GM23338 (cell line): ENCODE measurements at places on chromosomes 16 and 17.

DNA sequence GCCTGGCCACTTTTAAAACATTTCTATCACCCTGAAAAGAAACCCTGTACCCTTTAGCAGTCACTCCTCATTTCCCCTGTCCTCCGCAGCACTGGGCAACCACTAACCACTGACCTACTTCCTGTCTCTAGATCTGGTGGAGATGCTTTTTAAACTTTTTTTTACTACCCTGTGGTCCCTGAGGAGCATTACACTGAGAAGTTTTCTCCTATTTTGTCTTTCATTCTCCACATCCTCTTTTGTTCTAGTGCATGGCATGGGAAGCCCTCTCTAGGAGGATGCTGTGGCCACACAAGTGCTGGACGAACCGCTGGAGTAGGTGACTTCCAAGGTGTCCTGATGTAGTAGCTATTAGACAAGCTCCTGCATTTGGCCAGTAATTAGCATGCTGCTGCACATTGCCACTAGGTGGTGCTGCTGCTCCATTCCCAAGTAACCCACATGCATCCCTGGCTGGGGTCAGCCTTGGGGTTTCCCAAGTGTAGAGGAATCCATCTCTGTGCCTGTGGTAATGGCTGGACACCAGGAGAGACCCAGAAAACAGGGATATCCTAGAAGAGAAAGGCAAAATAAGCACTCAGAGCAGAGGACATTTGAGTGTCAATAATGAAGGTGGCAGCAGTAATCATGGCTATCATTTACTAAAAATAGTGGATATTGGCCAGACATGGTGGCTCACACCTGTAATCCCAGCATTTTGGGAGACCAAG, 143.8 kb upstream of the CRHR1 start:
- DNase-seq, result peak; percentile 93

GRCh38 chr17:64491034-64491860, 5.6 kb downstream of the POLG2 start:
- peak; percentile 56 for DNase-seq

GRCh38 chr17:49707246-49707607, 537 bp downstream of the SLC35B1 start:
- peak; percentile 43 for DNase-seq

- DNase-seq, result no peak
Measured at GRCh38 chr17:39143552-39144093, 7.8 kb downstream of the PLXDC1 start.

- DNase-seq, result no peak
Measured at GRCh38 chr17:49406421-49407061, 8.1 kb downstream of the PHB1 start.

- no peak for DNase-seq
Measured at GRCh38 chr16:75099738-75100602, 16.6 kb downstream of the LDHD start.

DNA sequence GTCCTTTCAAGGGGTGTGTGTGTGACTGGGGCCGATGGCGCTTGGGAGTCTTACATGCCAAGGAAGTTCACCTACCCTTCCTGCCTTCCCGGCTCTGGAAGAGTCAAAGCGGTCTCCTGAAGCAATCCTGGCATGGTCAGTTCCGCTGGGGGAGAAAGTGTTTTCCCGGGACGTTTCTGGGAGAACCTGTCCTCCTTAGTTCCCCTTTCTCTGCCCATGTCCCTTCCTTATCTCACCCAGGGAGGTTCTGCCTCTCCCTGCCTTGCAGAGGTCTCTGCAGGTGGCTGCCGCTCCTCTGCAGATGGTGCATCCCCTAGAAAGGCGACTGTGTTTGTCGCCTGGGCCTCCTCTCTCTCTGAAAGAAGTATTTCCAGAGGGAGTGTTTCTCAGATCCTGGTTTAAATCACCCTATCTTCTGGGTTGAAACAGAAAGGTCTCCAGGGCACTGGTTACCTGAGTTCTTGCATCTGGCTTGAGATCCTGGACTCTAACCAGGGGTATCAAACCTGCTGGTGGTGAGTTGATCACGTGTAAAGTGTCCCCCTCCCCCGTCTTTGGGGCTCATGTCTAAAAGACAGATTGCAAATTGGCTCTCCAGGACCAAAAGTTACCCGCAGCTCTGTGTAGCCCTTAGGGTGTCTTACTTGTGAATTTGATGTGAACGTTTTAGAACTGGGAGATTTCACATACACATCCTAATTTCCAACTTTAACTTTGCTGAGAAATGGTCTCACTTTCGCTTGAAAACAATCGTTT, 1.9 kb downstream of the PRKCB start:
- peak; percentile 32 for DNase-seq

DNA sequence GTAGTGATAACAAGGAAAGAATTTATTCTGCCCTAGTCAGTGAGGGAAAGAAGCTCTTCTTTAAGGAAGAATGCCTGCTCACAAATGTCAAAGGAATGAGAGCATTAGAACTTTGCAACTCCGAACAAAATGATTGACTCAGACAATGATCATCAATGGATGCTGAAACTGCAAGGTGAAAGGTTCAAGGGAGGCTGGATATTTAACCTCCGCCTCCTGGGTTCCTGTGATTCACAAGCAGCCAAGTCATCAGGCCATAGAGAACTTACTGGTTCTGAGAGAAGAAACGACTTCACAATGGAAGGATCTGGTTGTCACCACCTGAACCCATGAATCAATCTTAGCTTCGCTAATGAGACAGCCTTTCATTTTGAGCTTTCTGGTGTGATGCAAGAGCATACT, 16.0 kb upstream of the SCNN1B start:
- no peak for DNase-seq

DNA sequence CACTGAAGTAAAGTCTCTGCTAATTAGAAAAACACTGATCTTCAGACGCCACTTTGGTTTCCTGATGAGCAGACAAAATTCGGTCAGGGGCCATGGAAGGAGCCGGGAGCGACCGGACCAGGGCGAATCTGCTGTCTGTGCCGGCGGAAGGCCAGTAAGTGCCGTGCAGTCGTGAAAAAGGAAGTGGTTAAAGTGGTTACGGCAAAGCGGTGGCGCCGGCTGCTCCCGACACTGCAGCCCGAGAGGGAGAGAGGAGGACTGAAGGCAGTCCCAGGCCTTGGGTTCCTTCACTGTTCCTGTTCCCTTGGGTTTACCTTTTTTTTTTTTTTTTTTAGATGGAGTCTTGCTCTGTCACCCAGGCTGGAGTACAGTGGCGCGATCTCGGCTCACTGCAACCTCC, 17.3 kb upstream of the HEXD start:
- DNase-seq, result no peak

DNA sequence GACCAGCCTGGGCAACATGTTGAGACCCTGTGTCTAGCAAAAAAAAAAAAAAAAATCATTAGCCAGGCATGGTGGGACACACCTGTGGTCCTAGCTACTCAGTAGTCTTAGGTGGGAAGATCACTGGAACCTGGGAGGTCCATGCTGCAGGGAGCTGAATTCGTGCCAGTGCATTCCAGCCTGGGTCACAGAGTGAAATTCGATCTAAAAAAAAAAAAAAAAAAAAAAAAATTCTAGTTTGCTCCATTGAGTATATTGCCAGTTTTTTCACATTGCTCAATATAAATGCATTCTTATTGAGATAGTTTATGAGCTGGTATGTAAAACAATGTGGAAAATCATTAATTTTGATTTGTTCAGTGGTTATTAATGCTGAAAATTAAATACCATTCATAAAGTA, 52.0 kb downstream of the ABHD15 start:
- no peak for DNase-seq
